ENCODE measurements at places on chromosomes 1 and 21.

- no peak for DNase-seq
Measured at GRCh38 chr1:23178414-23178813, 9.8 kb upstream of the LUZP1 start.

- no peak for DNase-seq
Measured at GRCh38 chr1:214085325-214085724, 97.6 kb downstream of the PROX1 start.

GRCh38 chr1:96772349-96772748 lies 50.8 kb downstream of the PTBP2 start:
- DNase-seq, result no peak

- DNase-seq, result no peak
Measured at GRCh38 chr1:183827801-183828200, 22.9 kb downstream of the RGL1 start.

DNA sequence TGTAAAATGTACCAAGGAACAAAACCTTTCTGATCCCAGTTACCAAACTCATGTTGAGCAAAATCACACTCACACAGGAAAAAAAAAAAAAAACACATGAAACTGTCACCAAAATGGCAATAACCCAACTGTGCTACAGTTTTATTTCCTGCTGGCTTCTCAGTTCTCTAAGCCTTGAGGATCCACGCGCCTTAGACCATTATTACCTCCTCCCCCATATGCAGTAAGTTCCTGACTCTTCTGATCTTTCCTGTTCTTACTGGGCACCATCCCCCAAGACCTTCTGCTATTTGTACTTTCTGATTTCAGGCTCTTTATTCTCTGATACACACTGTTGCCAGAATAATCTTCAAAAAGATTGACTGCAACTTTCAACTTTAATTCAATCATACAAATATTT lies 79.6 kb downstream of the SLC45A1 start:
- no peak for DNase-seq

DNA sequence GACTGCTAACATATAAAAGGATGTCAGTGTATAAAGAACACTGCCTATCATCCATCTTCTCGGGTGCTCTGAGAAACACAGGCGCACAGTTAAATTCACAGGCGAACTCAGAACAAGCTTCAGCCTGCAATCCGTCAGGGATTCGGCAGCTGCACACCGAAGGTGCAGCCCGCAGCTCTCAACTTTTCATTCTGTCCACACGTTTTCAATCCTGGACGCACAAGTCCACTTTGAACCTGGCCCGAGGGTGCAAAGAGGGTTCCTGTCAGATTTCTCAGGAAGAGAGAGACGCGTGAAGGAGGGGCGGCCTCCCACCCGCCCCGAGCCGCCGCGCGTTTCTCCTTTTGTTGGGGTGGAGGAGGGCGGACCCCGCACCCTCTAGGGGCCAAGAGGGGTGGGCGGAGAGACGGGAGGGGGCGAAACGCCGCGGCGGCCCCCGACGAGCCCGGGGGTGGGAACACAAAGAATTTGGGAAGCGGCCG lies 724 bp downstream of the DOCK7 start:
- no peak for DNase-seq

DNA sequence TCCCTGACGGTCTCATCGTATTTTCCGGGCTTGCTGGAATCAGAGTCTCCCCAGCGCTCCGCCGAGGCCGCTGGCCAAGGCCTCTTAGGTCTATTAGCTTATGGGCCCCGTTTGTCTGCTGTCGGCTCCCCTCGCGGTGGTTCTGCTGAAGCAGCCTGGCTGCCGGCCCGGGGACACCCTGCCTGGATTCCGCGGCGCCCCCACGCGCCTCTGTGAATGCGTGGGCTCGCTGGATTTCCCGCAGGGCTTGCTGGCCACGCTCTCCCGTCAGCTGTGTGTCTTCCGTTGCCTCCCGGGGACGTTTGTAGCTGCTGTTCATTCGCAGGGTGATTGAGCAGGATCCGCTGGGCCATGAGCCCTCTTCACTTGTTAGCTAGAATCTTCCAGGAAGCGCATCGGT lies 8.4 kb downstream of the LRRC3 start:
- DNase-seq, result no peak

GRCh38 chr1:93518516-93518915 lies 70.6 kb downstream of the FNBP1L start:
- DNase-seq, result no peak

DNA sequence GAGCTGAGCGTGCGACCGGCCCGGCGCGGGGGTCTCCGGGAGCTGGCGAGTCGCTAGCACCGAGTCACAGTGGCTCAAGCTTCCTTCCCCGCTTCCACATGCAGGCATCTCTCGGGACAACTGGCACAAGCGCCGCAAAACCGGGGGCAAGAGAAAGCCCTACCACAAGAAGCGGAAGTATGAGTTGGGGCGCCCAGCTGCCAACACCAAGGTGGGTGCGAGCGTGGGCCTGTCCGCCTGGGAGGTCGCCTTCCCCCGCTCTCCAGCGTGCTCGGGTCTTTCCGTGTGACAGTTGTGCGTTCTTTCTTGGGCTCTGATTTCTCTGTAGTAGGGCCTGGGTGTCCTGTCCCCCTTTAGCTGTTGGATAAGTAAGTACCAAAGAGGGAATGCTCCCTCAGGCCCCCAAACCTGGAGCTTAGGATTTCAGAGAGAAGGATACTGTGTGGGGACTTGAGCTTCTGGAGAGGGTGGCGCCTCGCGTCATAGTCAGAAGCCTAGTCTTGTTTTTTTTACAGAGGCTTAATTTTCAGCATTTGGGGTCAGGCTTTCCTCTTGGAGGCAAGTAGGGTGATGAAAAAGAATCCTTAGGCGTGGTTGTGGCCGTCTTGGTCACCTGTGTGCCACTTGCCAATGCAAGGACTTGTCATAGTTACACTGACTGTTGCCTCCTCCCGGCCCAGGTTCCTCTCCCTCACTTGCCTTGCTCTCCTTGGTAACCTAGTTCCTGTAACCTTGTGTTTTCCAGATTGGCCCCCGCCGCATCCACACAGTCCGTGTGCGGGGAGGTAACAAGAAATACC lies 790 bp downstream of the RPS8 start:
- DNase-seq, result no peak

DNA sequence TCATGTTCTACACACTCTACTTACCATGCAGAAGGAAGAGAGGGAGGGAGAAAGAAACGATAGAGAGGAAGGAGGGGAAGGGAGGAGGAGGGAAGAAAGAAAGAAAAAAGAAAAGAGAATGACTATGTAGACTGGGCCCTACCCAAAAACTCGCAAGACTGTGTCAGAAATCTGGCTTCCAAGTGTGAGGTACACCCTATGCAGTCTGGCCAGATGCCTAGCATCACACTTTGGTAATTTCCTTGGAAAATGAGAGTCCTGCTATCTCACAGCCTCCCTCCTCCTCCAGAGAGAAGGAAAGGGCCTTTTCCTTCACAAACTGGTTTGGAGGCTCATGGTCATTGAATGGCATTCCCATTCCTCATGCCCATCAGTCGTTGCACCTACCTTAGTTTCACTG lies 86.4 kb upstream of the LRRC8D start:
- DNase-seq, result no peak

GRCh38 chr21:26599261-26599660 lies 26.2 kb upstream of the CYYR1 start:
- DNase-seq, result no peak

- DNase-seq, result no peak
Measured at GRCh38 chr1:108815566-108815965, 41.3 kb downstream of the AKNAD1 start.

DNA sequence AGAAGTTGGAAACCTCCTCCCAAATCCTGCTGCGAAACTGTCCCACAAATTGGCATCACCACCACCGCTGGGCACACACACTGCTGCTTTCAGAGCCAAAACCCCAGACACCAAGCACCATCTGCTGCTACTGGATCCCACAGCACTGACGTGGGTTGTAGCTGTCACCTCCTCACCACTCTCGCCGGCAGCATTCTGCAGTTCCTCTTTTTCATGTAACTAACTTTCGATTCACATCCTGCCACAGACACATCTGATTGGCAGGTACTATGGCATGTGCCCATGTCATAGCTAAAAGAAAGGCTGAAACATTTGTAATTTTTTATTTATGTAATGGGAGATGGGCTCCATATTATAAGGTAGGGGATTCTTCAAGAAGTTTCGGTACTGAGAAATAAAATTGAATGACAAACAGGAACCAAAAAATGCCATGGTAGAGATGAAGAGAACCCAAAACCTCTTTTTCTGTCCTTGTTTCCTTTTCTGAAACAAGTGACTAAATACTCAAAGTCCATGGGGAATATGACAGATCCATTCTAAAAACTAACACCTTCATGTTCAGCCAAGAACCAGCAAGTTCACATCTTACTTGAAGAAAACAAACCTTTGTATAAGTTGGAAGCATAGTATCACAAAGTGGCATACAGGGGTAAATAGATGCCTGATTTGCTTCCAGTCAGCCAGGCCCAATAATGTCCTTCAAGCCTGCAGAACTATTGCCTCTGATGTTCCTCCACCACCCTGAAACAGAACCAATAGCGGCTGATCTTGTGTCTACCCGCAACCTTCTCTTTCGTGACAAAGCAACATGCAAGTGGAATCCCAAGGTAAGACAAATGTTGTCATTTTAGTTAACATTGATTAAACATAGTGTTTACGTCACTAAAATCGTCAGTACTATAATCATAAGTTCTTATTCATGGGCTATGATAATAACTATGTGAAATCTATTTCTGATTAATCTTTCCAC lies 26.6 kb upstream of the RGS13 start:
- no peak for DNase-seq

- no peak for DNase-seq
Measured at GRCh38 chr1:230994860-230995259, 16.0 kb downstream of the ARV1 start.

GRCh38 chr1:46535063-46535462 lies 16.4 kb downstream of the KNCN start:
- DNase-seq, result no peak

DNA sequence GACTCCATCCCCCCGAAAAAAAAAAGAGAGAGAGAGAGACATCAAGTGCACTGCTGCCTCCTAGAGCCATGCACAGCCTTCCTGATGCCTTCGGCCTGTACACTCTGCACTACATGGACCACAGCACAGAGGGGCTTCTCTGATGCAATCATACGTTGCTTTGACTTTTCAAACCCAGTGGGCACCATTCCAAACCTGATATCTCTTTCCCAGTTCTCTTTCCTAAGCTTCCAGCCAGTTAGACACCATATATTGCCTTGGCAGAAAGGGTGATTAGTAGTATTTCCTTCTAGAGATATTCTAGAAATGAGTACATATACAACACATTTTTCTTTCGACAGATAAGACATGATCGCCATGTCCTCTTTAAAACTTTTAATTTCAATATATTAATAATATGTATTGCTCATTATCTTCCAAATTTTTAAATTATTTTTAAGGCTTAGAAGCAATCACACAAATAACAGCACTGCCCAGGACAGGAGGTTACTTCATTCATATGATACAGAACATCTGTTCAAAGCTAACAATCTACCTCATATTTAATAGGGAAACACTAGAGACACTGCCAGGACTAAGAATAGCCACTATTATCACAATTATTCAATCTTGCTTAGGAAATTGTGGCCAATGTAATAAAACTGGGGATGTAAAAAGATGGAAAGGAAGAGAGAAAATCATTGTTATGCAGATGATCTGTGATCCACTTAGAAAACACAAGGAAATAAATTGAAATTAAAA lies 9.9 kb downstream of the CLCA1 start:
- no peak for DNase-seq

GRCh38 chr1:193827516-193827915 lies 641.1 kb upstream of the B3GALT2 start:
- no peak for DNase-seq

DNA sequence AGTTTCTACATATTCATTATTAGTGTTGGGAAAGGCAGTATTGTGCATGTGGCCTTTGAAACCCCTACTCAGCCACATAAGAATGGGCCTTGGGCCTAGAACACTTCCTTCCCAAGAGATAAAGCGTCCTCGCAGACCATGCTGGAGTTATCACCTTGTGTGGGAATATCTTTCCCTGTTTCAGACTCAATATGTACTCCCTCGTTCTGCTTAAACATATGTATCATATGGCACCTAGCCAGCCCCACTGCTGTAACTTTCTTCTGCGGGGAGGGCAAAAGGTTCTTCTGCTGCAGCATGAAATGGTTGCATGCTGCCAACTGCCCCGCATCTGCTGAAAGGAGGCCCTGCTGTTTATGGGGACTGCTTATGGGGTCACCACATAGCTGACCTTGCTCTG lies 92.0 kb downstream of the CRB1 start:
- DNase-seq, result no peak

GRCh38 chr1:231232870-231233734 lies 7.9 kb upstream of the GNPAT start:
- DNase-seq, result no peak

DNA sequence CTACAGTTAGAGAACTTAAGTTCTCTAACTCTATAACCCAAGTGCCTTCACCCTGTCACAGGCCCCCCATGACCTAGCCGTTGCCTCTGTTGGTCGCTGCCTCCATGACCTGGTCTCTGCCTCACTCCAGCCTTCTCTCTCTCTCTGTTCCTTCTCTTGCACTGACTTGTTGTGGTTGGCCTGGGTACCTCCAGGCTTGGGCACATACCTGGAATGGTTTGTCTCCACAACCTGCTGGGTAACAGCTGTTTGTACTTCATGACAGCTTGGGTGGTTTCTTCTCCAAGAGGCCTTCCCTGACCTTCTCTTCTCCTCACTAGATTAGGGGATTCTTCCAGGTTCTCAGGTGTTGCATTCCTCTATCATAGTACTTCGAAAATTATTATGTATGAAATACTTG lies 371.6 kb upstream of the USP24 start:
- DNase-seq, result no peak

DNA sequence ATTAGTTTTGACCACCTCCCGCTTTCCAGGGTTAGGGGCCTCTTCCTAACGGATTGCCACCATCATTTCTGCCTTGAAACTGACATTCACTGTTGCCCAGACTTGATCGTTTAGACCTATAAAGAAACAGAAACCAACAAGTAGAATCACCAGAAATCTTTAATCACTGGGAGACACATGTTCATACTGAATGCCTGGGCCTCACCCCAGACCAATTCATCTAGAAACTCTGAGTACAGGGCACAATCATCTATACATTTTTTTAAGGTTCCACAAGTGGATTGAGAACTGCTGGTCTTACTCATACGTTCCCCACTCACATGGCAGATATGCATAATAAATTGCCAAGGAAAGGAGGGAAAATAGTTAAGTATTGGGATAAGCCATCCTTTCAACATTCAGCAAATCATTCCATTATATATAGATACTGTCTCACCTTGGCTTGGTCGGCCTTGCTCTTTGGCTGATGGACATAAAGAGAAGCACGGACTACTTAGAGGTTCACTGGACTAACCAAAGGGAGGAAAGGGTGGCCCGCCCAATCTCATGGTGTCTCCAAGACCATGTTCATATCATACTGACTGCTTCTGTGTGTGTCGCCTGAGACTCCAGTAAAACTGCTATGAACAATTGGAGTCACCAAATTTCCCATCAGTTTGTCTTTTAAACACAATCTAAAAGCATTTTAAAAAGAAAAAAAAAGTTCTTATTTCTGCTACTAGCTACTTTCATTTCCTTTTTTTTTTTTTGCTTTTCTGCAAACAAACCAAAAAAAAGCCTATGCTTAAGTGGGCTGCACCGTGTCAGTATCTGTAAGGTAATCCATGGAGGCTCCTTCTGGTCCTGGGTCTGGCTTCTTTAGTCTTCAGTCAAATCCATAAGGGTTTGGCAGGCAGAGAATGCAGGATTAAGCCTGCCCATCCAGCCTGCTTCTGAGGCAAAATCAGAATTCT lies 9.4 kb upstream of the TARBP1 start:
- DNase-seq, result no peak

GRCh38 chr1:19557609-19558051 lies 72.3 kb upstream of the CAPZB start:
- no peak for DNase-seq
